ENCODE measurements at places on chromosomes 12 and 14.

DNA sequence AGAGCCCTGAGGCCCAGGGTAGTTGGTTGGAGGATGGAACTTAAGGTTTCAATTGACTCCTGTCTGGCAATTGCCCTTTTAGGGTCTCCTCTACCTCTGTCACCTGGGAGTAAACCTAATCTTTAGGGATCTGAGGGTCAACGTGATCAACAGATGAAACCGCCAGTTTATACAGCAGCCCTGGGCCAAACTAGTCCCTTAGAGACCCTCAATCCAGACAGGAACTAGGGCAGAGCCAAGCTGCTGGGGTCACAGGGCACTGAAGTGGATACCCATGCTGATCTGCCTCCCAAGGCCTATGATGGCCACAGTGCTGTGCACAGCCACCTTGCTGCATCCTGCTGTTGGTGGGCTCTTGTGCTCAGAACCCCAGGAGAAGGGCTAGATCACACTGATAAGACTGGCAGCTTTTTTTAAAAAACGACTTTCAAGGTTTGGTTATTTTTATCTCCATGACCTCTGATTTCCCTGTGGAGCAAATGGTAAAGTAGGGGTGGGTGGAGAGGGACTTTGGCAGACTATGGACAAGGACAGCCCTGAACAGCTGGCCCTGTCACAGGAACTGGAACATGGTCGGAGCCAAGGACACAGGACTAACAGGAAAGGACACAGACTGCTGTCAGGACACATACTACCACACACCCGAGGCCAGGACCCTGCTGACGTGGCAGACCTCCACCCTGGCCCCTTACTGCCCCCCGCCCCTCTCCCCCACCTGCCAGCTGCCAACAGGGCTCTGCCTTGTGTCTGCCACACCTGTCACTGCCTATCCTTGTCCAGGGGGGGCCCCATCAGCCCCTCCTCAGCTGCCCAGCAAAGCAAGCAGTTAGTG is 474 bp downstream of the FITM1 start:
- no peak for DNase-seq

- no peak for DNase-seq
These were observed 413.0 kb downstream of the GXYLT1 start for GRCh38 chr12:41731691-41732090.

DNA sequence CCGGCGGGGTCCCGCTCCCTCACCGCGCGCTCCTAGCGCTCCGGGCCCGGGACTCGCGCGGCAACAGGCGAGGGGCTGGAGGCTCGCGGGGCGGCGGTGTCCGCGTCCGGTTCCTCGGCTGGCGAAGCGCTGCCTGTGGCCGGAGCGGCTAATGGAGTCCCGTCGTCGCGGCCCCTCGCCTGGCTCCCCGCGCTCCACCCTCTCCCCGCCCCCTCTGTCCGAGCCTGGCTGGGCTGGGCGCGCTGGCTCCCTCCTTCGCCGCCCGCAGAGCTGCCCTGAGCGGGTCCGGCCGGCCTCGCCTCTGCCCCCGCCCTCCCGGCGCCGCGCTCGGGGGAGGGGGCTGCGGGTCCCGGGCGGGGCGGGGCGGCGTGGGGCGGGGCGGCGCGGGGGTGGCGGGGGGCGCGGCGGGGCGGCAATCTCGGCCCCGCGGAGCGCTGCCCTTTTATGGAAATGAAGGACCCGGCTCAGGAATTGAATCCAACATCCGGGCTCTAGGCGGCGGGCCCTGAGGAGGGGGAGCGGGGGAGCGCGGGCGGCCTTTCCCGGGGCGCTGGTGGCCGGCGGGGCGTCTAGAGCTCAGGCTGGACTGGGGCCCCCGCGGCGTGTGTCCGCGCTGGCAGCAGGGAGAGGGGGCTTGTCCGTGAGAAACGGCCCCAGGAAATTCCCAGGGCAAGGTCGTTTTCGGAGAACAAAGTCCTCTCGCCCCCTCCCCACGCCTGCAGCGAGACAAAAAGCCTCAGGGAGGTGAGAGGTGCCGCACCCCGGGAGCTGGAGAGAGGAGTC is at the start of gene FERMT2:
Gene FERMT2, minus strand, starts transcription at position 153 of the 783 bp plus-strand sequence. CDS start 482 bp downstream, outside the sequence.
- peak; percentile 97 for DNase-seq

DNA sequence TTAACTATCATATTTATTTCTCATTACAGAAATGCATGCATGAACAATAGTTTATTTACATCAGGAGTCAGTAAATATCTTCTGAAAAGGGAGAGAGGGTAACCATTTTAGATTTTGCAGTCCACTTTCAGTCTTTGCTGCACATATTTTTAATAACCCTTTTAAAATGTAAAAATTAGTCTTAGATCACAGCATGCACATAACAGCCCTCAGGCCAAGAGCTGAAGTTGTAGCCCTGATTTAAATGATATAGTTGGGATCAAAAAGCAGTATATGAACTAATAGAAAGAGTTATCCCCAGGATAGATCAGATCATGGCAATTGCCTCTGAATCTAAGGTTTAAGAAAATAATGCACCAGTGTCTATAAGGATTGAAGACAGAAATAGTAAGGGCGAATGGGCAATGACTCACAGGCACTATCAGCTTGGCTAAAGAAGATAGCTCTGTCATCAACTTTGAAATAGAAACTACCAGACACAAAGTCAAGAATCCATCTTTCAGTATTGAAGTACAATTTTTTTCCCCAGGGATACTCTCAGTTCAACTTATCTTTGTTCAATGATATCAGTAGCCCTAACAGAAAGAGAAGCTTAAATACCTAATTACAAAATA is 13.1 kb upstream of the CLEC7A start:
- DNase-seq = no peak

DNA sequence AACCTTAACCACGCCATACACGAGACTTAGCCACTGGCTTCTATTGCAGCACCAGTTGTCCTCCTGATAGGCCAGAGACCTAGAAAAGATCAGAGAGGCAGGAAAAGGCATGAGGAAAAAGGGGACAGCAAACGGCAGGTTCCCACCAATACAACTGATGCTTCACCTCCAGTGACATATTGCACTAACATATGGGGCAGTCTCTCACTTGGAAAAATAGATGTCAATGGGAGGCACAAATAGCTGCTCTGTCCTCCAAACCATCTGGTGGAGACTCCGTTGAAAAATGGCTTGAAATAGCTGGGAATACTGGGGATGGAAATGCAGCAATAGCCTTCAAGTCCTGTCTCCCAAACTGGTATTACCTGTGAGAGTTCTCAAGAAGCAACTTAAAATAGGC is 20.3 kb downstream of the SLC8A3 start:
- no peak for DNase-seq

DNA sequence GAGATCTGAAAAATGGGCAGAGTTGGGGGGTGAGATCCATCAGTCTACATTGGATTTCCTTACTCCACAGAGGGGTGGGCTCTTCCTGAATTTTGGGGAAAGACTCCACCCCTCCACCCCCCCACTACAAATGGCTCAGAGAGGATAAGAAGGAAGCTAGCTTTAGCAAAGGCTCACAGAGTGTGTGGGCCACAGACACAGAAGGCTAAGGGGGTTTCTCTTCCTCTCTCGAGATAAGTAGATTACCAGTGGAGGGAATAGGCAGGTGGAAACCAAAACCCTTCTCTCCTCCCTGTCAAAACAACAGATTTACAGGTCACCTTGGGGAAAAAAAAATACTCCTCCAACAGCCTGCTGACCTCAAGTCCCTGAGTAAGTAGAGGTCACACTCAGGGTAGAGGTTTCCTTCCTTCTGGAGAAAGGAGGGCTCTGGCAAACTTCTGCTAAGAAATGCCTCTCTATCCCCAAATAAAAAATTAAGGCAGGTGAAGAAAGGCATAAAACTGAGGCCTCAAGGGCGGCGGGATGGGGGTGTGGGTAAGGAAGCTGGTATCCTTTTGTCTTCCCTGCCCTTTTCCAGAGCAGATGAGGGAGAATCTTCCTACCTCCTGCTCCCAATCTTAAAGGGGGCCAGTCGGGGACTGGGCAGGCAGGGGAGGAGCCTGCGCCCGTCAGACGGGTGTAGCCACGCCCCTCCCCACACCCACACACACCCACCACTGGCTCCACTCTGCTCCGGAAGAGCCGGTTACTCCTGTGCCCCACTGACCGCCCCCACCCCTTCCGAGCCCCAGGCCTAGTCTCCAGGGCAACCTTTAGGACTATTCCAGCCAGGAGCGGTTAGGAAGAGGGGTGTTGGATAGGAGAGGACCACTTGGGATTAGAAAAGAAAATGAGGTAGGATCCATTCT is 1.9 kb upstream of the BAZ2A start:
- no peak for DNase-seq

DNA sequence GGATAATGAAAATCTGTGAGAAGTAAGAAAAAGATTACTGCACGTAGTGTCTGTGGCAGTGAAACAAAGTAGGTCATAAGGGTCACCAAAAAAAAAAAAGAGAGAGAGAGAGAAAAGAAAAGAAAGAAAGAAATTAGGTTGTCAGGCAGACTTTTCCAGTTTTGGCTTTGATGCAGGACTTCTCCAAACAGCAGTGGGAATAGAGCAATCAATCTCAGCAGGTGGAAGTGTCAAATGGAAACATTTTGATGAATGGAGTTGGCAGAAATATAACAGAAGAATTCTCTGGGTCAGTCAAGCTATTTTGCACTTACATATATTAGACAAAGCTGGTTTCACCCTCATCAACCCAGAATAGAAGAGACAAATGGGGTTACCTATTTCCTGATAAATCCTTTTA is 745.8 kb downstream of the SLC6A15 start:
- DNase-seq = no peak

- no peak for DNase-seq
These were observed 9.4 kb upstream of the ACVR1B start for GRCh38 chr12:51942056-51942455.

GRCh38 chr14:83870546-83871270 is 1659.2 kb upstream of the FLRT2 start:
- DNase-seq = no peak
